Urothelium cell line (cell line): ENCODE measurements at places on chromosomes 11 and 22.

- no peak for DNase-seq
These were observed 171.5 kb upstream of the B3GAT1 start for GRCh38 chr11:134583397-134583990.

DNA sequence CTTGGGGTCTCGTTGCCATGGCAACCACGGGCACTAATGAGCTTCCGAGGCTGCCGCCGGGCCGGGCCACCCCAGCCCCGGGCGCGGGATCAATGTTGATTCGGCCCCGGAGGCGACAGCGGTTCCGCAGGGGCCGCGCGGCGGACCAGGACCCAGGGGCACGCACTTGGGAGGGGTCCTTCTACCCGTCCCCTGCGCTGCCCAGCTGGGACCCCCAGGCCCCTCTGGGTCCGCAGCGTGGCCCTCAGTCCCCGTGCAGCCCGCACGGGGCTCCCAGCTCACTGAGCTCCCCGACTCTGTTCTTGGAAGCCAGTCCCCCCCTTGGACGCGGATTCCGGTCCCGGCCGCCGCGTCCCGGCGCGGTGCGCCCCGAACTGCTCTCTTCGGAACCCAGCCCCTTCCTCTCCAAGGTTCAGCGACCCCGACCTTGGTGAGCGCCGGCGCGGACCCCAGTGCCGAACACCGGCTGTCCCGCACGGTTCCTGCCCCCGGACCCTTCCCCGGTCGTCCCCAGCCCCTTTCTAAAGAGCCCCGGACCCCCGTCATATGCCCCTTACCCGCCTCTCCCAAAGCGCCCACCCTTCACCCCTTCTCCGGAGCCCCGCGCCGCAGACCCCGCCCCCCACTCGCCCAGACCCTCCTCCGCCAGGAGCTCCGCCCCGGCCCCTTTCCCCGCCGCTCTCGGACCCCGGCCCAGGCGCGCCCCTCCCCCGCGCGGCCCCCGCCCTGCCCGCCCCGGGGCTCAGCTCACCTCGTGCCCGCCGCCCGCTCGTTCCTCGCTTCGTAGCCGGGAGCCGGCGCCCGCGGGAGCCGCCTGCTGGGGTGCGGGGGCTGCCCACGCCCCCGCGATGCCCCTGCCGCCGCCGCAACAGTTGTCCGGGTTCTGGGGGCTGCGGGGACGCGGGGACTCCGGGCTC is 18.3 kb upstream of the SHISAL1 start:
- no peak for DNase-seq

- DNase-seq: no peak
These were observed 40.0 kb downstream of the AMBRA1 start for GRCh38 chr11:46553814-46554212.

DNA sequence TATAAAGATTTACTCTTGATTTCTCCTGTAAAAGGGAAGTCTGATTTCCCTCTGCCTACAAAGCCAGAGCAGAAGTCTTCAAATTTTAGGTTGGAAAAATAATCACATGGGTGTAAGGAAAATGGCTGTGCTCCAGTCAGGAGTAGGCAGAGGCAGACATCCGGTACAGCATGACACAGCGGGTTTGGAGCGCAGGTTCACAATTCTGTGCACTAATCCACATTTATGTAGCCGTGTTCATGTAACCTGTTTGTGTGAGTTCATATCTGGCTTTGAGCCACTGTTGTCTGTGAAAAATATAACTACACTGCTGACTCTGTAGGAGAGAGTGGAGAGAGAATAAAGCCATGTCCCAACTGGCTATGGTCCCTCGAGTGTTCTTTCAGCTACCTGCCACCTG is 248.0 kb downstream of the CASP12 start:
- DNase-seq: no peak

DNA sequence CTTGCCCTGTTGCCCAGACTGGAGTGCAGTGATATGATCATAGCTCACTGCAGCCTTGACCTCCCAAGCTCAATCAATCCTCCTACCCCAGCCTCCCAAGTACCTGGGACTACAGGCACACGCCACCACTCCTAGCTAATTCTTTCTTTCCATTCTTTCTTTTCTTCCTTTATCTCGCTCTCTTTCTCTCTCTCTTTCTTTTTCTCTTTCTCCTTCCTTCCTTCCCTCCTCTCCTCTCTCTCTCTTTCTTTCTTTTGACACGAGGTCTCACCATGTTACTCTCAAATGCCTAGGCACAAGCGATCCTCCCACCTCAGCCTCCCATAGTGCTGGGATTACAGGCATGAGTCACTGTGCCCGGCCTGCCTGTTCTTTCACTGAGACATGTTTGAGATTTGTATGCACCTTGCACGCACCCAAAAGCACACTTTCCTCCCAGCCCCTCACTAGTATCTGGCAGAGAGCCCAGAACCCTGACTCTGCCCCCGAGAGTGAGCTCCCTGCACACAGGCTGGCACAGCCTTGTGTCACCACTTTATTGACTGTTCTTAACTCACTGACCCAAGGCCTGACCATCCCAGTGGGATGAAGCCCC is 56.8 kb downstream of the CD6 start:
- no peak for DNase-seq

DNA sequence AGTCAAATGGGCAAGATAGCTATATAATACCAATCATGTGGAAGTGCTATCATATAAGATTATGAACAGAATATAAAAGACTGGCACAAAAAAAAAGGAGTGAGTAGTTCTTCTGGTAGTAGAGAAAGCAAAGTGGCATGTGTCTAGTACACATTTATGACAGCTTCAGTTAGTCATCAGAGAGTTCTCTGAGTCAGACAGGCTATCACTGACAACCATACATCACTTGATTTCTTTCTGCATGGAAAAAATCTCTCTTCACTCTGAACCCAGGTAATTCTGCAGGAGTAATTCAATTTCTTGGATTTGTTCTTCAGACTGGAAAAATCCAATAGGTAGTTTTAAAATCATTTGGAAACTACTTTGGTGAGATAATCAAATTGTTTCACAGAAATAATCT is 286.8 kb upstream of the ANO3 start:
- no peak for DNase-seq

- no peak for DNase-seq
These were observed 11.0 kb downstream of the ASCC2 start for GRCh38 chr22:29827091-29827490.

DNA sequence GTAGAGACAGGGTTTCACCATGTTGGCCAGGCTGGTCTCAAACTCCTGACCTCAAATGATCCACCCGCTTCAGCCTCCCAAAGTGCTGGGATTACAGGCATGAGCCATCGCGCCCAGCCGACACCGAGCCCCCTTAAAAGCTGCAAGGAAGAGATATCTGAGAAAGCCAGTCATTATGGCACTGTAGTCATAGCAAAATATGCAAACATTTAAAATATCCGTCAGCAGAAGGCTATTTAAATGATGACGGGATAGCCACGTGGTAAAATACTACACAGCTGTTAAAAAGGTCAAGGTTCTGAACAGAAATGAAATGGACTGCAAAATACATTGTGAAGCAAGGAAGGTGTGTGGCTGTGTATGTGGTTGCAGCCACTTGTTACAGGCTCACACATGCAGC is 6.4 kb upstream of the CCDC88B start:
- no peak for DNase-seq

DNA sequence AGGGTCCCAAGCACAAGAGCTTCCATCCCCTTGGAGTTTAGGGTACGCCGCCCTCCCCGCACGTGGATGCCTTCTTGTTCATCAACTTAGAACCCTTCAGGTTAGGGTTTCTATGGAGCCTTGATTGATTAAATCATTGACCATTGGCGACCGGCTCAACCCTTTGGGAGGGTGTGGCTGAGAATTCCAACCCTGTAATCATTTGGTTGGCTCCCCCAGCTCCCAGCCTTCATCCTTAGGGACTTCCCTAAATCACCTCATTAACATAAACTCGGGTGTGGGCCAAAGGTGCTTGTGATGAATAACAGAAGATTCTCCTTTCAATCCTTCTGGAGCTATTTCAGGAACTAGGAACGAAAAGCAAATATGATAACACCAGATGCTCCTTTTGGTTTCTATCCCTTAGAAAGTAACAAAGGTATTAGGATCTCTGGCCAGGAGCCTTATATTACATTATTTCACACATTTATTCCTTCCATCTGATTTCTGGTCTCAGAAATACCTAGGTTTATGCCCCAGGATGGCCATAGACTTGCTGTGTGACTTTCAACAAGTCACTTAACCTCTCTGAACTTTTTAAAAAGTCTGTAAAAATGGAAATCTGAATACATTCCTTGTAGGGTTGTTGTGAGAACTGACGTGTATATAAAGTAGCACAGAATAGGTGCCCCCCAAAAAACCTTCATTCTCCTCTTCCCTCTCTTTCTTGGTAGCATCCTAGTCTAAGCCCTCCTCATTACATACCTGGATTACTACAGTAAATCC is 26.8 kb downstream of the MCHR1 start:
- no peak for DNase-seq

GRCh38 chr11:62844154-62844553 is 4.8 kb upstream of the WDR74 start:
- no peak for DNase-seq
